B cell (primary cell): ENCODE measurements at places on chromosomes 11 and 22.
A peak's percentile ranks its signal among the peaks of the same experiment; 100 is the strongest.

GRCh38 chr11:31782257-31782656, 28.9 kb downstream of the PAX6 start:
- DNase-seq, result no peak

- no peak for DNase-seq
These were observed 3.6 kb upstream of the PHLDA2 start for GRCh38 chr11:2932850-2933251.

GRCh38 chr11:61042961-61043540, 59.2 kb upstream of the CD5 start:
- DNase-seq, result peak; percentile 57

DNA sequence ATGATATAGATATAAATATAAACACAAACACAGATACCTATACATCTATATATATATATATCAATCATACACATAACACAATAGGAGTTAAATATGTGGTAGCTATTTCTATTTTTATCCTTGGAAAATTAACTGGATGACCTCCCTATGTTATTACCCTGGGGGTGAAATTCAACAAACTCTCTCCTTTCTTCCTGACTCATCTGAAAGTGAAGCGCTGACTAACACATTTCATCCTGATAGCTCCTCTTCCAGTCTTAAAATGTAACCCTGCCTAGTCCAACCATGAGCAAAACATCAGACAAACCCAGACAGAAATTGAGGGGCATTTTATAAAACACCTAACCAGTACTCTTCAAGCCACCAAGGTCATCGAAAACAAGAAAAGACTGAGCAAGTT, 220.6 kb upstream of the ISX start:
- no peak for DNase-seq

GRCh38 chr11:1220941-1221721, 1.7 kb upstream of the MUC5B start:
- no peak for DNase-seq

DNA sequence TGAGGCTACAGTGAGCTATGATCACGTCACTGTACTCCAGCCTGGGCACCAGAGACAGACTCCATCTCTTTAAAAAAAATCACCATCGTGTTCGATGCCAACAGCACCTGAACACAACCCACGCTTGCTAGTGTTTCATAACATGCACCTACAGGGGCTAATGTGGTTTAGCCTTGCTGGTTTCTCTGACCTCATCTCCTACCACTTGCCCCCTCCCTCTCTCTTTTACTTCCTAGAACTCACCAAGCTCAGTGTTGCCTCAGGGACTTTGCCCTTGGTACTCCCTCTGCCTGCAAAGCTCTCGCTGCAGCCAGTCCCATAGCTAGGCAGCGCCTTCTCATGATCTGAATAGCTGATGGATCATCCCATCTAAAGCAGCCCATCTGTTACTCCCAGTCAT, 99.8 kb downstream of the FBXO7 start:
- DNase-seq, result no peak
